ENCODE measurements at places on chromosomes 7 and 10.

DNA sequence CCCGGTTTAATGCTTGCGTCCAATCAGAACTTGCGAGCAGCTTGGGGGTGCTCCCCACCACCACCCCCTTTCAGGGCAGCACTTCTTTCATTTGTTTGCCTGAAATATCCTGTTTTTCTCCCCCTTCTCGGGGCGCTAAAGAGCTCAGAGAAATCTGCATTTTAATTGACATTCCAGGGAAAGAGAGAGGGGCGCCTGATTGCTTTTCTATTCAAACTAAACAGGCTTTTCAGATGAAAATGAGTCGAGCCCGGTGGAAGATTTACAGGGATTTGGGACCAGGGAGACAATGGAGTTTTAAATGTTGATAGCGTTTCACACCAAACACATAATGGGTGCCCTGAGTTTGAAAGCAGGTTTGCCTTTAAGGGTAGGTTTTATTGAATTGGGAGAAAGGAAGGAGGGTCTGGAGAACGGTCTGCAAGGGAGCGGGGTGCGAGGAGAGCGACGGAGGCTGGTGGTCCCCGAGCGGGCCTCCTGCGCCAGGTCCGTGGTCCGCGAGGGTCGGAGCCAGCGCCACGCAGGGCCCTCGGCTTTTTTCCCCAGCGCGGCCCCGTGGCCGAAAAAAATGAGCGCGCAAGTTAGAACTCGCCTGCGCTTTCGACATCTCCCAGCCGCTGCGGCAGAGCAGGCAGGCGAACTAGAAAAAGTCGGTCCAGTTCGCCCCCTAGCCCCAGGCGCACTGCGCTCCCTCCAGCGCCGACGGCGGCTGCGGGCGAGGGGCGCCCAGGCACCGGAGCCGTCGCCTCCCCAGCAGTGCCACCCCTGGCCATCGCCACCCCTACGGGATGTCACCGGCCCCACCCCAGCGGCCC, 1.3 kb downstream of the FGFR2 start:
- DNase-seq = peak; percentile 63

GRCh38 chr7:152074673-152075072, 49.2 kb downstream of the GALNT11 start:
- no peak for DNase-seq

- no peak for DNase-seq
Measured at GRCh38 chr10:3064423-3064822, 2.9 kb upstream of the PFKP start.

GRCh38 chr7:87933605-87933952, 472 bp upstream of the ADAM22 start:
- no peak for DNase-seq

GRCh38 chr10:76738991-76739390, 898.6 kb downstream of the KCNMA1 start:
- DNase-seq = no peak

DNA sequence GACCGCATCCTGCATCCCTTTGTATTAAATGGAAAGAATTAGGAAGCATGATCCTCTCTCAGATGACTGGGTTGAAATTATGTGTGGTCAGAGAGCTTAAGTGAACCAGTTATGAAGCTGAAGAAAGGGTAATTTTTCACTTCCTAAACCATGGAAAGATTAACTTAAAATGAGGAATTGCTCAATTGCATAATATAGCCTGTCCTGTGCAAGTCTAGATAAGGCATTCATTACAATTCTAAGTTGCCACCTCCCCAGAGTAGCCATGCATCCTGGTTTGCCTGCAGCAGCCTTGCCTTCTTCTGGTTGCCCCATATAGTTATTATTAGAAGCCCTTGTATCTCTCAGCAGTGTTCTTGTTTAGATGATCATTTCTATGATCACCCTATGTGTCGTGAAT, 45.3 kb downstream of the STARD3NL start:
- no peak for DNase-seq

GRCh38 chr10:131277969-131278368, 33.6 kb downstream of the TCERG1L start:
- no peak for DNase-seq
